ENCODE measurements at places on chromosomes 4 and X. TPM values are rescaled to one million over a fixed set of nuclear protein-coding genes. Genes with fewer than 3 reads are reported as not detected.

Gene KLHL13
- total RNA-seq = 48.4 TPM

Gene F11
- not detected for total RNA-seq

Gene SLC4A4
- total RNA-seq = 1.6 TPM

Gene GPRASP1
- 6.2 TPM for total RNA-seq

Gene RGS12
- 12.4 TPM for total RNA-seq

Gene TMEM47
- 51.0 TPM for total RNA-seq

Gene SMIM10L2A
- total RNA-seq = 0.35 TPM

Gene TMSB4X
- 15,067 TPM for total RNA-seq

Gene ATP2B3
- under 0.01 TPM for total RNA-seq

Gene CCDC149
- total RNA-seq = 5.6 TPM

Gene AADAT
- 2.3 TPM for total RNA-seq

Gene HSFX2
- 0.30 TPM for total RNA-seq

Gene USP17L10
- not detected for total RNA-seq

Gene FRG1
- total RNA-seq = 22.0 TPM

Gene DCAF8L2
- not detected for total RNA-seq

Gene GPR50
- total RNA-seq = not detected

Gene AREG
- total RNA-seq = 0.47 TPM

Gene NXF2B
- not detected for total RNA-seq

Gene CSN1S1
- not detected for total RNA-seq

Gene OTC
- total RNA-seq = not detected

Gene GNRHR
- not detected for total RNA-seq

Gene GABRG1
- total RNA-seq = not detected

Gene ARMCX4
- total RNA-seq = 3.9 TPM

Gene CLDN34
- not detected for total RNA-seq

Gene REELD1
- total RNA-seq = not detected

Gene TCEAL3
- total RNA-seq = 27.8 TPM

Gene MAGEC1
- not detected for total RNA-seq

Gene ZNF81
- total RNA-seq = 2.3 TPM

Gene DNAAF6
- not detected for total RNA-seq

Gene PASD1
- not detected for total RNA-seq

Gene DCX
- not detected for total RNA-seq

Gene DUX4
- not detected for total RNA-seq

Measured in smooth muscle cell of the coronary artery (primary cell).